Retina (tissue), 1 donor: ENCODE measurements at places on chromosomes 2 and 18.
A peak's percentile ranks its signal among the peaks of the same experiment; 100 is the strongest.

DNA sequence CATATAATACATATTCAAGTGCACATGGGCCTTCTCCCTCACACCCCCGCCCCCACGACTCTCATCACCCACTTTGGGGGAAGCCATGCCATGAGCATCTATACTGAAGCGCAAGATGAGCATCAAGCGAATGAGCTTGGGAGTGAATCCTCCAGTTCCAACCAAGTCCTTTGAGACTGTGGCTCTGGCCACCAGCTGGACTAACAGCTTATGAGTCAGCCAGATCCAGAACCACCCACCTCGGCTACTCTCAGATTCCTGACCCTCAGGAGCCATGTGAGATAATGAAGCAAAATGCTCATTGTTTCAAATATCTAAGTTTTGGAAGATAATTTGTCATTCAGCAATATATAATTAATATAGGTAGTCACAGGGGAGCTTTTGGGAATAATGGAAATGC lies 22.2 kb upstream of the IL1RL1 start:
- no peak for DNase-seq

DNA sequence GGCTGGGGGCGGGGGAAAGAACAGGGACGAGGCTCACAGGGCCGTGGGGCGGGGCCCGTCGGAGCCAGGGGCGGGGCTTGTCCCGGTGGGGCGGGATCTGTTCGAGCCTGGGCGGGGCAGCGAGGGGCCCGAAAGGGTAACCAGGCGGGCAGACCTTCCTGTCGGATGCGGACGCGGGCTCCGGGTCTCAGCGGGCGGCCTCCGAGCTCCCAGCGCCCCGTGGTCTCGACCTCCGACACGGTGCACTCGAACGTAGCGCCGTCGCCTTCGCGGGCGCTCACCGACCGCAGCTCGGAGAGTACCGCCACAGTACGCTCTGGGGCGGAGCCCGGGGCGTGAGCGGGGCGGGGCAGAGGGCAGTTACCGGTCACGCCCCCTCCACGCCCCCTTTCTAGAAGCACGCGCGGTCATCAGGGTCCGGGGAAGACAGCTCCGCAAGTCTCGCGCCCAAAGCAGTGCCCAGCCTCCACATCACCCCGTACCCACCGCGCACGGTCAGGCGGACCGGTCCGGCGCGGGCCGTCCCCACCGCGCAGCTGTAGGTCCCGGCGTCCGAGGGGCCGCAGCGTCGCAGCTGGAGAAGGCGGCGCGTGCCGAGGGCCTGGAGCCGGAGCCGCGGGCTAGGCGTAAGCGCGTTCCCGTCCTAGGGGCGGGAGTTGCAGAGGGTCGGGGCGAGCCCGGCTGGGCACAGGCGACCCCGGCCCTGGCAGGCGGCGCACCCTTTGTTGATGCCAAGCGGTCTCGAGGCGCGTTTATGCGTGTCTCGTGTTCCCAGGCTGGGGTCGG lies 8.7 kb downstream of the TMEM198 start:
- peak; percentile 98 for DNase-seq

GRCh38 chr2:184155791-184156190 lies 442.5 kb upstream of the ZNF804A start:
- no peak for DNase-seq

GRCh38 chr2:237601453-237602116 lies 11.1 kb upstream of the RAB17 start:
- no peak for DNase-seq

DNA sequence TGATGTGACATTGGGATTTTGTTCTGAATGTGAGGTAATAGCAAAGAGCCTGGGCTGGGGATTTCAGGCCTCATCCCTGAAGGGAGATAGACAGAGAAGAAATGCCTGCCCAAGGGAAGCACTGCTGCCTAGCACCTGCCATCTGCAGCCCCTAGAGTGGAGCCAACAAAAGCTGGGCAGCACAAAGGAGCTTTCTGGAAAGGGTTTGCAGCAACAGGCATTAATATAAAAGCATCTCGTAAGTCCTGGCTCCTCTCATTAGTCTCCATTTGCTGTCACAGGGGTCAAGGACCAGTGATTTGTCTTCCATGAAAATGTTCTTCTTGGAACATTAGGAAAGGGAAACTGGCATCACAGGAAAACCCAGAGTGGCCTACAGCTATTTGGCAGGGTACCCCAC lies 157.2 kb upstream of the SLC14A2 start:
- no peak for DNase-seq

DNA sequence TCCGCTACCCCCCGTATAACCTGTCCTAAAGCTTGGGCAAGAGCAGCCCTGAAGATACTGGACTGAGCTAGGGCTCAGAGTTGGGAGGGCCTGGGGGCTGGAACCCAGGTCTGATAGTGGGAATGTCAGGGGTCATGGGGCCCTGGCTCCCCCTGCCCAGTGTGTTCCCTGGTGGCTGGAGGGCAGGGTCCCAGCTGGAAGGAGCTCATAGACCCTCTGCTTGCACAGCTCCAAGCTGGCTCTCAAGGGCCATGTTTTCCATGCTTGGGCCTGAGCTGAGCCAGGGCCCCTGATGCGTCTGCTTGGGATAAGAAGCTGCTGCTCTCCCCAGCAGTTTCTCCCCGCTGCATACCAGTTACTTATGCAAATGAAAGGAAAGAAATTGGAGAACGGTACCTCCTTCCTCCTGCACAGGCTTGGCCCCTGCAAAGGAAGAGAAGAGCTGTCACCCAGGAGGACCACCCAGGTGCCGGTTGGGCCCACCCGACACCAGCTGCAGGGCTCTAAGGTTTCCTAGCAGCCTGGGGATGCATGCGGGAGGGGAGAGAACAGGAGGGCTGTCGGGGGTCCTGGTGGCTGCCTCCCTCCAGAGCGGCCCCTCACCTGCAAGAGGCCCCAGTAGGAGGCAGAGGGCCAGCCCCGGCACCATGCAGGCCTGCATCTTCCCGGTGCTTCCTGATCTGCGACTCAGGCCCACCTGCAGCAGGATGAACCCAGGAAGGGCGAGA lies 628 bp downstream of the OTOS start:
- peak; percentile 31 for DNase-seq

DNA sequence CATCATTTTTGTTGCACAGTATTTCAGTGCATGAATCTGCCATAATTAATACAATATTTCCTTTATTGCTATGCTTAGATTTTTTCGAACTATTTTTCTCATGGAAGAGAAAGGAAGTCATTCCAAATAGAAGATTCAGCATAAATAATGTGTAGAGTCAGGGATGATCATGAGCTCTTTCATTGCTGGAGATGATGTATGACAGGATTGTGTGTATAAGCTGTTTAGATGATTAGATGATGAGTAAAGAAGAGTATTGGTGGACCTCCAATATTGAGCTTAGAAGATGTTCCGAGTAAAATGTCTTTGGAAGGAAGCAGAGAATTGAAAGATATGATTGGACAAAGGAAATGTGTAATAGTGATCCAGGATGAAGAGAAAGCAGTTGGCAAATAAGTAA lies 364.5 kb downstream of the PARD3B start:
- no peak for DNase-seq

- DNase-seq, result no peak
Measured at GRCh38 chr2:22600156-22600555, 784.8 kb upstream of the KLHL29 start.
